ENCODE measurements at places on chromosomes 2 and 18. TPM values are rescaled to one million over a fixed set of nuclear protein-coding genes. Genes with fewer than 3 reads are reported as not detected.

DNA sequence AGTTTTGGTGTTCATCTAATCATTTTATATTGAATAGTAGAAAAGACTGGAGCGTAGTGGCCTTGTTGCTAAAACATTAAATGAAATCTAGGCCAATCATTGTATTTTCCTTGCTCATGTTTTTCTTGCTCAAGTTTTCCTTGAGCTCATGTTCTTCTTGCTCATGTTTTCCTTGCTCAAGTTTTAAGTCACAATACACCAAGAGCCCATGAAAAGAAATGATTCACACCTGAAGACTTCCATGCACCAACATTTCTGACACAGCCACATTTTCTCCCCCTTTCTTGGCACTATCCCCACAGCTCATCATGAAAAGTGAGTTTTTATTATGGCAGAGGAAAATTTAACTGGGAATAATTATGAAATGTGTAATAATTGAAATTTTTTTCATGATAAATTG, 92.0 kb downstream of the LRP1B start:
- no peak for DNase-seq

DNA sequence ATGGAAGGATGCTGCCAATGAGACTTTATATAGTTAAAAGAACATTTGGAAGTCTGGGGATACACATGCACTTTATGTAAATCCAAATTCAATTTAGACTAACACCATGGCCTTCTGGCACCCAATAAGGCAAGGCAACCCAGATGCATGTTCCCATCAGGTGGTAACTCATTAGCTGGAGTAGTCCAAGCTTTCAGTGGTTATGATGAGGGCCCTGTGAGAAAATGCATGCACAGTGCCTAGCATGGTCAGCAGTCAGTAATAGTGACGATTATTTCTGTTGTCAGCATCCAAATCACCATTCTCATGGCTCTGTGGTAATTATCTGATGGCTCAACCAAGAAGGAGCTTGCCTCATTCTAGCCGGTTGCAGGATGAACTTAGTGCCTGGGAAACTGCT, 70.3 kb upstream of the CTLA4 start:
- DNase-seq = no peak

The ANTXR1 gene
- 15.4 TPM for total RNA-seq

DNA sequence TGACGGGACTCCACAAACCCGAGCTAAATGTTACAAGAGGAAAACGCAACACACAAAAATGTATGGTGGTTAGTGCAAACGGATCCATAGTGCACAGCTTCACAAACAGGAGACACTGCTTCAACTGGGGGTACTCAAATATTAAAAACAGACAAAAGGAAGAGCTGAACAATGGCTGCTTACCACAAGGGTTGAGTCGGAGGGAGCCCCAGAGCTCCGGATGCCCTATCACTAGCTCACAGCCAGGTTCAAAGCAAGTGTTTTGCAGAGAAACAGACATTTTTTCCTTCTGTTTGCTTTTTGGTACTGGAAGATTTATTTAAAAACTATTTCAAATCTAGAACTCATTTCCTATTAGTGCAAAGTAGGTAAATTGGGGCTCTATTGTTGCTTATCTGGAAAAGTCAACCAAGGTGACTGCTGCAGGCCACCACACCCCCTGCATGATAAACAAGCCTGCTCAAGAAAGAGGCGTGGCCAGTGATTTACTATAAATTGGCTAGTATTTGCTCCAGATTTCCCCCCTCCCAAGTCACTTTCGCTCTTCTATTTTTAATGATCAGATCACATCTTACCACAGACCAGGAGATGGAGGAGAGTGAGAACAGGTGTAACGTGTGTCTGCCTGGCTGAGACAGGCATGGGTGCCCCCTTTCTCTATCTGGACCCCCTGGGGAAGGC, 46.5 kb downstream of the ZAP70 start:
- peak; percentile 55 for DNase-seq

DNA sequence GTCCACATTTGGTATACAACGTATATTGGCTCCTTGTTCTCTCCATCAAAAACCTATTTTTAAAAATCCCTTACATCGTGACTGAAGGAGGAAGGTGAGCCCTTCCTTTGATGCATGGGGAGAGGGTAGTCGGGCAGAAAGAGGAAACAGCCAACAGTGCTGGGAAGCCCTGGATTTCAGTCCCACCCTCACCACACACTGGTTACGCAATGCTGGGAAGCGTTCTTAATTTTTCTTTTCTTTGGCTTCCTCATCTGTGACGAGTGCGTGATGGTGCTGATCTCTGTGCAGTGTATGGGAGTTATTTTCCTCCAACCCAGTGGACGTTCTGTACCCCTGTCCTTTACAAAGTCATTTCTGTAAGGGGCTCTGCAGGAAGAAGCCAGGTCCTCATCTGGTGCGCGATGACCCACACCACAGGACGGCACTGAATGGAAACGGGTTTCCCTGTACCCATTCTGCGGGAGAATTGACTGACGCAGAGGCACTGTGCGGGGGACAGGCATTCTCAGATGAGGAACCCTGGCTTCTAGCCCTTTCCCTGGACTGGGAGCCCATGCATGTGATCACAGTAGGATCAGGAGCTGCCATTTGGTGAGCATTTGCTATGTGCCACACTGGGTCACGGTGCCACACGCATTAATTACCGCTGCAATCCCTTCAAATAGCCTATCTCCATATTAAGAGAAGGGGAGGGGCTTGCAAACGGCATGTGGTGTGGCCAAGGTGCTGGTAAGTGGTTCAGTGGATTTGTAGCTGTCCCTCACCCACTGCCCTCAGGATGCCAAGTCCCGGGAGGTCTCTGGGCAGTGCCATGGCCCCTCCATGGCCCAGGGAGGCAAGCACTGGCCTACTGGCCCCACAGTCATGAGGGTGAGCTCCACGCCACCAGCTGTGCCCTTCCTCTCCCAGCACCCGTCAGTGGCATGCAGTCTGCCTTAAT, 4.3 kb downstream of the COLEC11 start:
- DNase-seq = no peak

DNA sequence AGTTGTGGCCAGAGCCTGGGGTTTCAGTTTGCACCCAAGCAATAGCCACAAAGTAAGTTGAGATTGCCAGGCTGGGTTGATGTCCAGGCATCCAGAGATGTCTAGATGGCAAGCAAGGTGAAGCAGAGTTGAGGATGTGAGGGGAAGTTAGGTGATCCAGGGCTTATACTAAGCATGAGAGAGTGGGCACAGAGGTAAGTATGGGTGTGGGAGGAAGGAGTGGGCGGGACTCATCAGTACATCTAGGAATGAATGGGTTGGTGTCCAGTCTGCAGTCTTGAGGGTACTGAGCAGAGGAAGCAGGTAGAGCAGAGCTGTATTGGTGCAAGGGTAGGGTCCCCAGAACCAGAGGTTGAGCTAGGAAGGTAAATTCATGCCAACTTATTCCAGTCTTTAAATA, 1.5 kb downstream of the SEMA4F start:
- DNase-seq = no peak

DNA sequence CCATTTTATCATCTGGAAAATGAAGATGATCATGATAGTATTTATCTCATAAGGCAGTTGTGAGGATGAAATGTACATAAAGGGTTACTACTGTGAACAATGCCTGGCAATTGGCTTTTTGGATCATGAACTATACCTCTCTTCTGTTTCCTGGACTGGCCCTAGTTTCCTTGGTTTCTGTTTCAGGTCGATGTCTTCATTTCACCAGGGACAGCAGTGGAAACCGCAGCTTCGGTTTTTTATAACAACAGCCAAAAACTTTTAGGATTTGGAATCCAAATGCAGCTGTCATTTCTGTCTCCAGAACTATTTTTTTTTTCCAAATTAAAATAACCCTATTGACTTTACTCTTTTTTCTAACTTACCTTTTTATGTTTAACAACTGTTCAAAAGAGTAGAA, 425.1 kb downstream of the RND3 start:
- peak; percentile 34 for DNase-seq

DNA sequence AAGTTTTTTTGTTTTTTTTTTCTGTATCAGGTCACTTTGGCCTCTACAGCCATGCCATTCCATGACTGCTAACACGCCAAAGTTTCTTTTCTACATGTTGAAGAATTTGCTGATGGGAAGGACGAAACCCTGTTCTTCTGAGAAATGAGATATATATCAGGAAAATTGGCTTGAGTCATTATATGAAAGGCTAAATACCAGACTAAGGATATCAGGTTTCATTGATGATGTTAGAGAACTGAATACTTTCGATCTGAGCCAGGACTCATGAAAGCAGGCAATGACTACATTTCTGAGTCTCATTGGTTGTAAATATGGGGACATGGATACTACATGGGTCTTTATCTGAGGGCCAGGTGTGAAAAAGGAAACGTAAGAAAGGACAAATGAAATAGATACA, 181.4 kb downstream of the OSR1 start:
- no peak for DNase-seq

DNA sequence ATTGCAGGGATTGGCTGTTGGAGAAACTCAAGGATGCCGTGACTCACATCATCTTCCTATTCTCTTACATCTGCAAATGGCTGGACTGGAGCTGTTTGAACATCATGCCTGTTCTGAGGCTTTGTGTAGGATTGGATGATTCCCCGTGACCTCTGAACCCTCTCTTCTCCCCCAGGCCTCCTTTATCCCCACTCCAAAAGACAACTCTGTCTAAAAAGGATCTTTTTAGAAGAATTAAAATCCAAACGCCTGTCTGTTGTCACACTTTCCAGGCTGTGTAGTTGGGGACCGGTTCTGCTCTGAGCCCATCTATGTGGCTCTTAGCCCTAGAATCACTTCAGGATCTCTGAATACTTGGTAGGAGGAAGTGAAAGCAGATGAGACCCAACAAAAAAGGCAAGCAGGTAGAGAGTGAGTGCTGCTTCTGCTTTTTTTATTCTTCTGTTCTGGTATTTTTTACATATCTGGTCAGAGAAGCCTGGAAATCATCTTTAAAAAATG, 565 bp downstream of the SP140 start:
- DNase-seq = peak; percentile 14

DNA sequence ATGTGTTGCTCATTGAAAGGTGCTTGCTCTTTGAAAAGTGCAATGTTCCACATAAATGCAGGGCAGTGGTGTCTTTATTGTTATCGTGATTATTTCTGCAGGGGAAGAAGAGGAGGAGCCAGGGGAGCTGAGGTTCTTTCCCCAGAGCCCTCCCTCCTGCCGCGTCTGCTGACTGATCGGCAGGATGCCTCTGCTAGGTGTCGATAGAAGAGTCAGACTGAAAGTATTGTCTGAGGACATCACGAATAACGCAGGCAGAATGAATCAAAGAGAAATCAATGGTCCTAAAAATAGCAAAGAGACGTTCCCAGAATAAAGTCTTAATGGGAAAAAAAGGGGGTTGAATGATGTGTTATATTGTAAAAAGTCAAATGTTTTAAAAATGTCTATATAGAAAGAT, 47.4 kb upstream of the SIX3 start:
- no peak for DNase-seq

GRCh38 chr18:40258311-40258710, 1696.7 kb upstream of the PIK3C3 start:
- peak; percentile 37 for DNase-seq

The UGT1A7 gene
- 0.45 TPM for total RNA-seq

The CCDC85A gene
- 3.2 TPM for total RNA-seq

- no peak for DNase-seq
These were observed 151.2 kb downstream of the STK39 start for GRCh38 chr2:168096158-168096557.

DNA sequence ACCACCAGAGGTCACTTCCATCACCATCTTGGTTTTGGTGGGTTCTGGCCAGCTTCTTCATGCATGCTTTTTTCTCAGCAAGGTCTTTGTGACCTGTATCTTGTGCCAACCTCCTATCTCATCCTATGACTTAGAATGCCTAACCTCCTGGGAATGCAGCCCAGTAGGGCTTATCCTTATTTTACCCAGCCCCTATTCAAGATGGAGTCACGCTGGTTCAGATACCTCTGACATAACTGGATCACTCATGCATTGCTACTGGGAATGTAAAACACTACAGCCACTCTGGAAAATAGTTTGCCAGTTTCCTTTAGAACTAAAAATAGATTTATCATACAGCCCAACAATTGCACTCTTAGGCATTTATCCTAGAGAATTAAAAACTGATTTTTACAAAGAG, 219.2 kb downstream of the IRS1 start:
- DNase-seq = no peak

DNA sequence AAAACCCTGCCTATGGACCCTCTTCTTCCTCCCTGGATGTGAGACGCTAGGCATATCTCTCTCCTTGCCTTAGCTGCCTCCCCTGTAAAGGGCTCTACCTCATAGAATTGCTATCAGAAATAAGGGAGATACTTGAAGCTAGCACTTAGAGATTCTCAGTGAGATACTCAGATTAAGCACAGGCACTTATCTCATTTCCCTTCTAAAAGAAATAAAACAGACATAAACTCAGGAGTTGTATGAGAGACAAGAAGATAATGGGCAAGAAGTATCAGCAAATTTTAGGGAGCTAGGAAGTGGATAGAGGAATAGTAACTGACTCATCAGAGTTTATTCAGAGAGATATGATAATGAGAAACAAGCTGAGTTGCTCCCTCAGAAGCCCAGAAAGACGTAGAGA, 131.0 kb downstream of the SP3 start:
- DNase-seq = no peak

The PAX3 gene
- not detected for total RNA-seq

The DPYSL5 gene
- 0.55 TPM for total RNA-seq

- no peak for DNase-seq
These were observed 20.2 kb downstream of the DPP4 start for GRCh38 chr2:162053808-162054155.

The KCNIP3 gene
- 1.3 TPM for total RNA-seq

DNA sequence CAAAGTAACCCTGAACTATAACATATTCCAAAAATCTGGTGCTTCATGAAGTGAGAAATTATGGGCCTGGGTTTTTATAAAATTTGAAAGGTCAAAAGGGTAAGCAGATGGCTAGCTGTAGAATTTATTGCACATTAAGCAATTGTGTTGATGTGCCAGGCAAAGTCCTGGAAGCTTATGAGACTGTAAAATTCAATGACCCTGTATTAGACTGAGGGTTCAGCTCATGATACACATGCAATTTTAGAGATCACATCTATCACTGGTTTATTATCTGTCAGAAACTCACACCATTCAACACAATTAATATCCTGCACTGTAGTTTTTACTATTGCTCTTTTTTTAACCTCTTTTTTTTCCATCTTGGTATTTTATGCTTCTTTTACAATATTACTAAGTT, 1162.6 kb upstream of the SLC39A10 start:
- no peak for DNase-seq

The TMEM247 gene
- total RNA-seq = not detected

GRCh38 chr2:198961547-198961946, 496.2 kb downstream of the SATB2 start:
- no peak for DNase-seq

GRCh38 chr2:241139531-241140444, 9.5 kb downstream of the PASK start:
- DNase-seq = no peak

The AGXT gene
- not detected for total RNA-seq

- no peak for DNase-seq
These were observed 124.6 kb downstream of the TFCP2L1 start for GRCh38 chr2:121160366-121160765.

Data from stomach (tissue), 19 donors.